ENCODE measurements at places on chromosomes 13 and 19.

DNA sequence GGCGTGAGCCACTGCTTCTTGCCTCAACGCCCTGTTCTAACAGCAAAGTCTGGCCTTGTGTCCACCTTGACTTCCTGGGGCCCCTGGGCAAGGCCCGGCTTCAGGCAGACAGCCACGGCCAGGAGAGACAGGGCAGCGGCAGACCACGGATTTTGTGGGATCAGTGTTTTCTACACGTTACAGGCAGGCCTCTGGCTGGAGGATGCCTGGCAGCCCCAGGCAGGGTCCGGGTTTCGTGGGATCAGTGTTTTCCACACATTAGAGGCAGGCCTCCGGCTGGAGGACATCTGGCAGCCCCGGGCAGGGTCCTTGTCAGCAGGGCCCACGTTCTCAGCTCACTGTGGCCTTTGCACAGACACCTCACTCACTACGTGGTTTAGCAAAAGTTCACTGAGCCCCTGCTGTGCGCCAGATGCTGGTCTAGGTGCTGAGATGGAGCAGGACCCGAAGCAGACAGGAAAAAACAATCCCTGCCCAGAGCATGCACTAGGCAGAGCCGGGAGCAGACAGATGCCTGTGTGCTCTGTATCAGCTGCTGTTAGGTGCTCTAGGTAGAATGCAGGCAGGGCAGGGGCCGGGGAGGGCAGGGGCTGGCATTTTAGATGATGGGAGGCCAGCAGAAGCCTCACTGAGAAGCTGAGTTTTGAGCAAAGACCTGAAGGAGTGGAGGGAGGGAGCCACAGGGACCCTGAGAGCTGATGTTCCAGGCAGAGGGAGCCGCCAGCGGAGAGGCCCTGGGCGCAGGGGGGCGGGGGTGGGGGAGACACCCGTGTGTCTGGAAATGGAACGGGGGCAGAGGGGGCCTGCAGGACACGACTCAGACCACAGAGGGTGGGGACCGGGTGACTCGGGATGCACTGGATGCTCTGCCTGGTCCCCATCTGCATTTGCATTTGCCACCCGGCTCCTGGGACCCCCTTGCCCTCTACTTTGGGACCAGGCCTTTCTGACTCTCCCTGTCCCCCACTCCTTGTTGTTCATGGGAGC, 25.0 kb upstream of the NCCRP1 start:
- no peak for DNase-seq

DNA sequence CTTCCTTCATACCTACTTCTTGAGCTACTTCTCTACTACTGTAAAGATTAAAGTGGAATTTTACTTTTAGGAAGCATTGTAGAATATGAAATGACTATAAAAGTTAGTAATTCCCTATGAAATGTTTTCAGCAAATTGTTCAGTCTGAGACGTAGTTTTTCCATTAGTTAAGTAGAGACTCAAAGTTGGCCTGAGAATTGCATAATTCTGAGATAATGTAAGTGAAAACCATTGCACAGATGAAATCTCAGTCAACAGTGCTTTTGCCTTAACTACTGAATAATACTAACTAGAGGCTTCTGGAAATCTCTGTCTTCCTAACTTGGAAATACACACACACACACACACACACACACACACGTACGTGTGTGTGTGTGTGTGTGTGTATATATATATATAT, 125.9 kb downstream of the FGF14 start:
- DNase-seq, result no peak

DNA sequence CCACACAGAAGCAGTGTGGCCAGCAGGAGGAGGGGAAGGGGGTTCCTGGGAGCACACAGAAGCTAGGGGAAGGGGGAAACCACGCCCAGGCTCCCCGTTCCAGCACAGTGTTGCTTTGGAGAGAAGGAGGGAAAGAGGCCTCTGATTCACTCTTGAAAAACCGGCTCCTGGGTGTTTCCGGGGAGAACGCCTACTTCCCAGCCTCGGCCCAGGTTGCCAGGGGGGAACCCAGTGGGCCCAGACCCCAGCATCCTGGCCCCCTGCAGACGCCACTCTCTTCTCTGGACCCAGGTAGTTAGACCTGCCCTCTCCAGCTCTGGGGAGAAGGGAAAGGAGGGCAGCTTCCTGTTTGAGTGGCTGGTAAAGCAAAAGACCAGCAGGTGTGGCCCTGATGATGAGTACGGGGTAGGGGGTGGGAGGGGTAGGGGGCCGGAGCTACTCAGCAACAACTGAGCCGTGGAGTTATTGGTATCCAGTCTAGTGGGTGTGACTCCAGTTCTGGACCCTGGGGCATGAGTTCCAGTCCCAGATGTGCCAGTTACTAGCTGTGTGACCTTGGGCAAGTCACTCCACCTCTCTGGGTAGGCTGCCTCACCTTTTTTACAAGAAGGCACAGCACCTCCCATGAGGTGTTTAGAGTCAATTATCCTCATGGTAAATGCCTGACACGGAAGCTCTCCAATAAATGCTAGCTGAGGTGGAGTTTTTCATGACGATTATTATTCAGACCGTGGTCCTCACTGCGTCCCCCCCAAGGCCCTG, 836 bp downstream of the GIPC1 start:
- no peak for DNase-seq

GRCh38 chr13:79197933-79198332, 208.1 kb downstream of the RBM26 start:
- no peak for DNase-seq

DNA sequence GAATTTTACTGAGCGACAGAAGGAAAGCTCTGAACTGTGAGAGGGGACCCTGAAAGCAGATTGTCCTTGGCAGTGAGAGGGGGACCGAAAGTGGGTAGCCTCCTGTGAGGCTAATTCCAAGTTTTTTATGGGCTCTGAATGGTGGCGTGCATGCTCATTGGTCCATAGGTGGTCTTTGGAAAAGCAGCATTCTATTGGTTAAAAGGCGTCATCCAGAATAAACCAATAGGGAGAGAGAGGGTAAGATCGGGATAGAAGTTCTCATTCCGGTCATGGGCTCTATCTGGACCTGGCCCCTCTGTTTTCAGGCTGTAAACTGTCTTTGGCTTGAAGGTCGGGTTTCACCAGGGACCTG, 539.8 kb upstream of the PCDH9 start:
- no peak for DNase-seq

GRCh38 chr13:64534302-64534701, 2695.8 kb downstream of the PCDH9 start:
- DNase-seq, result no peak

DNA sequence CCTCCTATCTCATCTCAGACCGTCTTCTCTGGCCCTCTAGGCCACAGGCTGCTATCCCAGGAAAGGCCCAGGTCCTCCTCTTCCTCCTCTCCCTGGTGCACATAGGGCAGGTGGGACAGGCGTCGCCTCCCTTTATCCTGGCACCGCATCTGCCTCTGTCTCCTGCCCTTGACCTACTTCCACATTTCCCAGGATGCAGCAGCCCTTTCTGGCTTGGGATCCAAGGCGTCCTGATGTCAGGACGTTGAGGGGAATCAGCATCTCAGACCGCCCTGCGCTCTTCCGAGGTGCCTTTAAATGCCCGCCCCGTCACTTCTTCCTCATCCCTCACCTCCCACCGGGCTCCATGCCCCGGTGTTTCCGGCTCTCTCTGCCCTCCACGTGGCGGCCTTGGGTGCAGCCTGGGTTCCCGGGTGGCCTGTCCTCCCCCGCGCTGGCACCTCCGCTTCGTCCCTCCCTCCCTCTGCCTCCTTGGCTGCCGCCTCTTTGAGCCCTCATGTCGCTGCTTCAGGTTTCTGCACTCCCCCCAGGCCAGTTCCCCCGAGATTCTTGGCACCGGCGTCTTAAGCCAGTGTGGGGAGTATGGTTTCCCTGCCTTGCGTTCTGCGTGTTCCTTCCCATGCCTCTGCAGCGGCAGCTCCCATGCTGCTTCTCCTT, 66.3 kb downstream of the KDM4B start:
- DNase-seq, result no peak

- no peak for DNase-seq
Observed at GRCh38 chr13:40488869-40489391, 177.5 kb downstream of the FOXO1 start.

- peak; percentile 48 for DNase-seq
Observed at GRCh38 chr19:3047496-3048189, 14.7 kb downstream of the TLE5 start.
